ENCODE measurements at places on chromosomes 3 and 15.

DNA sequence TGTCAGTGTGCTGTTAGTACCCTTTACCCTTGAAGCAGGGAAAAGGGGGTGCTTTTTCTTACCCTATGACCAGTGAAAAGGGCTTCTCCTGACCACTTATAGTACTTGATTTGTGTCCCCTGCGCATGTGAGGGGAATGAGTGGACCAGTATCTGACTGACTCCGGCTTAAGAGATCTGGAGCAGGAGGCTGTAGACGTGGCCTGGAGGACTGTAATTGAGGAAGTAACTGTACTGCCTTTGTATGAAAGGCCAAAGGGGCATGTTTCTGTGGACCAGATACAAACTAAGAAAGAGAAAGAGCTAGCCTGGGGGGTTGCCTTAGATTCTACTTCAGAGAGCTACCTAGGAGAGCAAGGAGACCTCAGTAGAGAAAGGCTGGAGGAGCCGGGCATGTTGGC lies 89.9 kb upstream of the TBL1XR1 start:
- DNase-seq = no peak

DNA sequence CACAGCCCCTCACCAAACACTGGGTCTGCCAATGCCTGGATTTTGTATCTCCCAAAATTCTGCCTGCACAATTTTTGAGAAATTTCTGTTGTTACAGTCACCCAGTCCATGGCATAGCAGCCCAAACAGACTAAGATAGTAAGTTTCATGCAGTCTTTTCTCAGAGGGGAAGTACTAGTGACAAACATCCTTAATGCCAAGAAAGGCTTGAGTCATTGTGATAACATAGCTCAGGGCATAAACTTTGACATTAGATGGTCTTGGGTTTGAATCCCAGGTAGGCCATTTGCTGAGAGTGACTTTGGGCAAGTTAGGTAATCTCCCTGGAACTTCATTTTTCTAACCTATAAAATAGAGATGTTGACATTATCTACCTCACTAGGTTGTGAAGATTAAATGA lies 36.1 kb upstream of the PFN2 start:
- no peak for DNase-seq

- DNase-seq = no peak
Measured at GRCh38 chr3:38117163-38117716, 19.7 kb downstream of the ACAA1 start.

GRCh38 chr3:67685499-67685898 lies 31.1 kb upstream of the SUCLG2 start:
- no peak for DNase-seq

- DNase-seq = no peak
Measured at GRCh38 chr3:106140431-106140830, 271.6 kb upstream of the CBLB start.

GRCh38 chr3:122271246-122271898 lies 53.7 kb upstream of the CSTA start:
- DNase-seq = no peak

GRCh38 chr15:50503144-50503543 lies 43.3 kb downstream of the USP50 start:
- no peak for DNase-seq

DNA sequence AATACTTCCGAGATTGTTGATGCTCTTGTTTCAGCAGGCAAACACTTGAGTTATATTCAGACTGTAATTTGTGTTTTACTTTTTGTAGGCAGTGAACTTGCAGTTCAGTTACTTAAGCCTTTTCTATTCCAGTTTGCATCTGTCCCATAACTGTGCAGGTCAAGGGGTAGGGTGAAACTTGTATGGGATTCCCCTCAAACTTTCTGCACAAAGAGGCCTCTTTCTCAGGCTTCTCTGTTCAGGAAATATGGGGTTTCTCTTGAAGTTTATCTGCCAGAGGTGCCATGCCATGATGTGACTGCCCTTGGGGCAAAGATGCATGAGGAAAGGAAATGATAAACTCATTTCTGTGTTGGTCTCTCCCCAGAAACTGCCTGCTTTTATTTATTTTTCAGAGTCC lies 66.7 kb downstream of the SLC24A1 start:
- no peak for DNase-seq

DNA sequence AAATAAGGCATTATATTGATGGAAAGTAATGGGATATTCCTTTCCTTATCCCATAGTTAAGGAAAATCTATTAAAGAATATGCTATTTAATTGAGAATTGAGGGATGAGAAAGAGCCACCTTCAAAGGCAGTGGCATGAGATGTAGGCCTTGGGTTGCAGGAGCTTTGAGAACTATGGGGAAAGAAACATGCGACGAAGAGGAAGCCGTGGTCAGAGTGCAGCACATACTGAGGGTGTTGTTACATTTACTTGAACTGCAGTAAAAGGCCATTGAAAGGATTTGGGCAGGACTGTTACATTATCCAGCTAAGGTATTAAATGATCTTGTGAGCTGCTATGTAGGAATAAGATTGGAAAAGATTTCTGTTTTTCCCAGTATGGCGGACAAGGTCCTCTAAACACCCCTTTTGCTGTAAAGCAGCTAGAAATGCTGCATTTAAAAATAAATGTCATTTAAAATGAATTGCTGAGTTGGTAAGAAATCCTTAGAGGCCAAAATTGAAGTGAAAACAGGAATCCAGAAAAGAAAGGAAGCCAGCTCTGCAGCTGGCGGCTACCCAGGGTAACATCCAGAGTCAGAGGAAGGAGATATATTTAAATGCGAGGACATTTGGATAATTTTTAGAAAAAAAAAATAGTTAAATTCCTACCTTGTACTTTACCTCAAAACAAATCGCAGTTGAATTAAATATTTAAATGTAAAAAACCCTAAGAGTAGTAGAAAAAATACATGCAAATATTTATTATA lies 61.7 kb downstream of the IL1RAP start:
- DNase-seq = no peak

DNA sequence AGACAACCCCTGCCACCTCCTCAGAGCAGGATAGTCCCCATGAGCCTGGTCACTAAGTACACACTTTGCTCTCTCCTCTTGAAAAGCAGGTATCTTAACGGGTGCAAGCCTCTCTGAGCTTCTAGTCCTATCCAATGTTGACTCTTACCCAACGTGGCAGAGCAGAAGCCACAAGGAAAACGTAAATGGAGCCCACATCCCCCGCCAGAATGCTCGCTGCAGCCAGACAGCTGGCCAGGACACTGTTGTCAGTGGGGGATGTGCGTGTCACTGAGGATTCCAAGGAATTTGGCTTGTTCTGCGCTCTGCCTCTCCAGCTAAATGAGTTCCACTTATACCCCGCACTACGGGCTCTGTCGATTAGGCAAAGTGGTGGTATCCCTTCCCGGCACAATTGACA lies 67.8 kb upstream of the IGF1R start:
- no peak for DNase-seq

- no peak for DNase-seq
Measured at GRCh38 chr15:20646529-20647142, 105.0 kb upstream of the GOLGA6L6 start.

- DNase-seq = no peak
Measured at GRCh38 chr3:31399271-31399670, 133.5 kb upstream of the STT3B start.

DNA sequence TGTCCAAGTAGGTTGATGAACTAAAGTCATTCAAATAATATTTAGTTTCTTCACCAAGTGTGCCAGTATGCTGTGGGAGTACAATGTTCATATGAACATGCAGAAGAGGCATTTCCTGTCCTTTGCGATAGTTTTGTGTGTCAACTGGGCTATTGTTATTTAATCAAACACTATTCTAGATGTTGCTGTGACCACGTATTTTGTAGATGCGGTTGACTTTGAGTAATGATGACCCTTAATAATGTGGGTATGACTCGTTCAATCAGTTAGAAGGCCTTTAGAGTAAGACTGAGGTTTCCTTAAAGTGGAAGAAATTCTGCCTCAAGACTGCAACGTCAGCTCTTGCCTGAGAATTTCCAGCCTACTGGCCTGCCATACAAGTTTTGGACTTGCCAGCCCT lies 470.7 kb upstream of the CBLB start:
- DNase-seq = no peak

GRCh38 chr3:96705895-96706294 lies 108.5 kb upstream of the EPHA6 start:
- no peak for DNase-seq

DNA sequence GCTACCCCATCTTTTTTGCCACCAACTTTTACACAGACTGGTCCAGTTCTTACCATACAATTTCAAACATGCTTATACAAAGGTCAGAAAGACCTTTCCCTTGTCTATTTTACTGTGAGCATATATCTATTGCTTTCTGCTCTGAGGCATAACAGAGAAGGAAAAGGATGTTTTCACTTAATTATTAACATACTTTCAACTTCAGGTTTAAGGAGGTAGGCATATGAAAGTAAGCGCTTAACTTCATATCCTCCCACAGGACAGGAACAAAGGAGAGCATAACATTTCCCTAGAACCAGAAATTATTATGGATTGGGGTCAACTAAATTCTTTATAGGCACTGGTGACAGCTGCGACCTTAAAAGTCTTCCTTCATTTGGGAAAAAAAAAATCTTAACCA lies 1.1 kb downstream of the MYEF2 start:
- no peak for DNase-seq

GRCh38 chr3:85193565-85193964 lies 234.8 kb downstream of the CADM2 start:
- DNase-seq = no peak

DNA sequence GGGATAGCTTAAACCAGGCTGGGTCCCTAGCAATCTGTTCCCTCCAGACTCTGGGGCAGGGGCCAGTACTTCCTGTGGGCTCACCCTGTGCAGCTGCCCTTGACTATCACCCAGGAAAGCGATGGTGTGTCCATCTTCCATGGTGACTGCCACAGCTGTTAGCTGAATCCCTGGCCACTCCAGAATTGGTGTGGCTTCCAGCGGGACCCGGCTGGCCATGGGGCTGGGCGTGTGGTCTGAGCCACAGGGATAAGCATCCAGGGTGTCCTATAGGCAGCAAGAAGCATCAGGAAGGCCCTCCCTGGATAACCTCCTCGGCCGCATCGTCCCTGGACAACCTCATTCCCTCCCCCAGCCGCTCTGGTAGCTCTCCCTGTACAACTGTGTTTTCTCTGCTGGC lies 7.2 kb downstream of the PLXNB1 start:
- no peak for DNase-seq

- no peak for DNase-seq
Measured at GRCh38 chr15:96186105-96186504, 144.4 kb upstream of the NR2F2 start.

DNA sequence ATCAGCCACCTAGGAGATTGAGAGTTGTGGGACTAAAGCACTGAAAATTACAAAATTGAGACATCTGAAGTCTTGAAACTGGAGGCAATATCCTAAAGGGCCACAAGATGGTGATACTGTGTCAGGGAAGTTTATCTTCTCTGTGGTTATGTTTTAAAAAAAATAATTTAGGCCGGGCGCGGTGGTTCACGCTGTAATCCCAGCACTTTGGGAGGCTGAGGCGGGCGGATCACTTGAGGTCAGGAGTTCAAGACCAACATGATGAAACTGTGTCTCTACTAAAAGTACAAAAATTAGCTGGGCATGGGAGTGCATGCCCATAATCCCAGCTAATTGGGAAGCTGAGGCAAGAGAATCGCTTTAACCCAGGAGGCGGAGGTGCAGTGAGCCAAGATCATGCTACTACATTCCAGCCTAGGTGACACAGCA lies 17.9 kb upstream of the NIT2 start:
- no peak for DNase-seq

- no peak for DNase-seq
Measured at GRCh38 chr3:137012097-137012501, 54.3 kb downstream of the IL20RB start.

DNA sequence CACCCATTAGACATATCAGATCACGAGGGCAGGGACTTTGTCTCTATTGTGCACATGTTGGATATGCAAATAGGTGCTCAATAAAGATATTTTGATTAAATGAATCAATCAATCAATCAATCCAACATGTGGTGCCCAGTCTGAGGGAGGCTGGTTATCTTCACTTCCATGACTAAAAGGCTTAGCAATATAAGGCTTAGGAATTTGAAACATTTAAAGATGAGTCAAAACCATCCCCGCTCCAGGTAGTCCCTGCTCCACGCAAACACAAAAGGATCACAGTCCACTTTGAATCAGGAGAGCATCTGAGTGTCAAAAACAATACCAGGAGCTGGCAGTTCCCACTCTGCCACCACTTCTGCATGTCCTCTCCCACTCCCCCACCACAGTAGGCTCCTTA lies 25.8 kb upstream of the PRICKLE2 start:
- no peak for DNase-seq

- DNase-seq = no peak
Measured at GRCh38 chr3:31331278-31331677, 201.4 kb upstream of the STT3B start.

GRCh38 chr3:188253800-188254452 lies 100.0 kb downstream of the LPP start:
- DNase-seq = no peak

- no peak for DNase-seq
Measured at GRCh38 chr15:52653431-52653964, 25.7 kb downstream of the ATOSA start.

DNA sequence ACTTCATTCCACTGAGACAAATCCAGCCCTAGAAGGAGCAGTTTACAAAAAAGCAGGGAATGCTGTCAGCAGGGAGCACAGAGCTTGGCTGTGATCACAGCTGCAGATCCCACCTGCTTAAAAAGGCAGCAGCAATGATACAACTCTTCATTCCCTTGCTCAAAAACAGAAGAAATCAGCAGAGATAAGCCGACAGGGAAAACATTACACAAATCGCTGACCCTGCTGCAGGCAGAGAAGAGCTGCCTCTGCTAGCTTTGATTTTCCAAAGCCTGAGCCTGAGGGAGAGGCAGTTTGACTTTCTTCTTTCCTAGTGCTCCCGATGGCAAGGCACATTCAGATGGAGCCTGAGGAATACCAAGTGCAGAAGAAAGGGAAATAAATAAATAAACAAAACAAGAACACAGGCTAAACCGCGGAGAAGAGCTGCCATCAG lies 80.2 kb downstream of the SHQ1 start:
- DNase-seq = no peak

- no peak for DNase-seq
Measured at GRCh38 chr3:63067999-63068645, 192.9 kb upstream of the CADPS start.

GRCh38 chr3:66425576-66426114 lies 75.2 kb downstream of the LRIG1 start:
- DNase-seq = no peak

Measured in activated CD8-positive, alpha-beta memory T cell treated with anti-CD3 and anti-CD28 coated beads for 4 hours (primary cell).